ENCODE measurements at places on chromosomes 1 and 21.
A peak's percentile ranks its signal among the peaks of the same experiment; 100 is the strongest.

DNA sequence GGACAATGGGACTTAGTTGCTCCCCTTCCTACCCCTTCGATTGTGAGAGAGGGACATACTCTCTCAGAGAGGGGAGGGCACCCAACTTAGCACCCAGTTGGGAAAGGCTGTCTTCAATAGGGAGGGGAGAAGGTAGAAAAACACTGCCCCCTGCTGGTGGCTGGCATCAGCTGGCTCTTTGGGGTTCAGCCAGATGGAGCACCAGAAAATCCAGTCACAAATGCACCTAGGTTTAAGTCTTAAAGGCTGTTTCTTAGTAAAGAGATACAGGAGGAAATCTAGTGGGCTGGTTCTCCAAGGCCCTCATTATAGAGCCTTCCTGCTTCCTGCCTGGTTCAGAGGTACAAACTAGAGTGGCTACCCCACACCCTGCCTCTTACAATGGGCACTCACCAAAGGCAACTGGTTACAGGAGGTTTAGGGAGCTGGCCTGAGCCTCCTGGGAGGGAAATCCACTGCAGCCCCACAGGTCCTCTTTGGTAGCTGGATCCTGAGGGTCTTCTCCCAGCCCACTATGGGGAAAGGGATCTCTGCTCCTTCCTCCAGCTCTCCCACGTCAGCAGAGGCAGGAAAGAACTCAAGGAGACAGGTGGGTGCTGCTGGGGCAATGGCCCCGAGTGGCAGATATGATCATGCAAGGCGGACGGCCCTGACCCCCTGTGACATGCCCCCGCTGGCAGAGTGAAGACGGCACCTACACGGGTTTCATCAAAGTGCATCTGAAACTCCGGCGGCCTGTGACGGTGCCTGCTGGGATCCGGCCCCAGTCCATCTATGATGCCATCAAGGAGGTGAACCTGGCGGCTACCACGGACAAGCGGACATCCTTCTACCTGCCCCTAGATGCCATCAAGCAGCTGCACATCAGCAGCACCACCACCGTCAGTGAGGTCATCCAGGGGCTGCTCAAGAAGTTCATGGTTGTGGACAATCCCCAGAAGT, 28.3 kb downstream of the EIF2D start:
- peak; percentile 79 for DNase-seq

GRCh38 chr1:48916130-48917069, 139.7 kb upstream of the BEND5 start:
- DNase-seq, result no peak

- no peak for DNase-seq
Measured at GRCh38 chr1:244062156-244062725, 11.2 kb downstream of the ZBTB18 start.

GRCh38 chr1:200243042-200243437, 166.8 kb downstream of the ZNF281 start:
- DNase-seq, result no peak

GRCh38 chr1:163085904-163086268, 16.7 kb downstream of the RGS4 start:
- no peak for DNase-seq

DNA sequence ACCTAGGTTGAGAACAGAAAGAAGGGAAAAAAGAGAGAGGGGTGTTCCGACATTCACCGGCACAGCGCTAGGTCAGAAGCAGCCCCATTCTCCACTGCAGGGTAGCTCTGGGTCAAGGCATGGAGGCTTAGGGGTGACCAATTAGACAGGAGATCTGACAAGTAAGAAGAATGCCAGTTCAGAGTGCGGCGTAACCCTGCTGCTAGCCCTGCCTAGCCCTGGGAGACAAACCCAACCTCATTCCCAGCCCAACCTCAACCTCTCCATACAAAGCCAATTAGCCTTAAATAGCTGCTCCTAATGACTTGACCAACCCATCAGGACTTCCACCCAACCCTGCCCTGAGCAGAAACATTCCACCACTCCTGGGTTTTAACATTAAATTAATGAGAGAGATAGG, 3.4 kb downstream of the PRELP start:
- DNase-seq, result no peak

- DNase-seq, result no peak
Measured at GRCh38 chr1:53288790-53289429, 39.0 kb downstream of the LRP8 start.

GRCh38 chr1:52225174-52225573, 83.3 kb downstream of the ZFYVE9 start:
- DNase-seq, result no peak

DNA sequence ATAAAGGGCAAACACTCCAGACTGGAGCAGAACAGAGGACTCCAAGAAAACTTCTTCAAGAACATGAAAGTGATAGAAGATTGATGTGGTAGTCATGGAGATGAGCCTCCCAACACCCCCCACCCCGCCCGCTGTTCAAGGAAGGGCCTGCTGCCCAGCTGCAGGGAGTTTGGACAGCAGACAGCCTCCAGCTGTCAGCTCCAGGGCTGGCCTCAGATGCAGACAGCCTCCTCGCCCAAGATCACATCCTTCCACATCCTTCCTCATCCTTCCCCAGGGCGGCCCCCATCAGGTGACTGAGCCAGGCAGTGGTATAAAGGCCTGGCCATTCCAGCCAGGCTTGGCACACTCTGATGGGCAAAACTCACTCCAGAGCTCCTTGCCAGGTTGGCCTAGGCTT, 24.6 kb downstream of the HMGN2 start:
- no peak for DNase-seq

DNA sequence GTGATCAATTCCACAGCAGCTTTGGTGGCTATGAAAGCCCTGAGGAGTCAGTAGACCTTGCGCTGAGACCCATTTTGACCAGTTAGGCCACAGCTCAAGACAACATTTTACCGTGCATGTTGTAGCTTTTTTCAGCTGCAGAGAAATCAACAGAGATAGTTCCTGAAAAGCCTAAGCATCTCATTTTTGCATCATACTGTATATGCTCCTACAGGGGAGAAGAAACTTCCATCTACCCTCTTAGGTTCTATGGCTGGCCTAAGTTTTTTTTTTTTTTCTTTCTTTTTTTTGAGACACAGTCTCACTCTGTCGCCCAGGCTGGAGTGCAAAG, 24.8 kb upstream of the EYA3 start:
- no peak for DNase-seq

GRCh38 chr1:40361637-40362036, 11.9 kb upstream of the SMAP2 start:
- DNase-seq, result no peak

- no peak for DNase-seq
Measured at GRCh38 chr1:159207080-159207479, 2.4 kb downstream of the ACKR1 start.

GRCh38 chr1:154306151-154306550, 14.7 kb upstream of the AQP10 start:
- DNase-seq, result no peak

DNA sequence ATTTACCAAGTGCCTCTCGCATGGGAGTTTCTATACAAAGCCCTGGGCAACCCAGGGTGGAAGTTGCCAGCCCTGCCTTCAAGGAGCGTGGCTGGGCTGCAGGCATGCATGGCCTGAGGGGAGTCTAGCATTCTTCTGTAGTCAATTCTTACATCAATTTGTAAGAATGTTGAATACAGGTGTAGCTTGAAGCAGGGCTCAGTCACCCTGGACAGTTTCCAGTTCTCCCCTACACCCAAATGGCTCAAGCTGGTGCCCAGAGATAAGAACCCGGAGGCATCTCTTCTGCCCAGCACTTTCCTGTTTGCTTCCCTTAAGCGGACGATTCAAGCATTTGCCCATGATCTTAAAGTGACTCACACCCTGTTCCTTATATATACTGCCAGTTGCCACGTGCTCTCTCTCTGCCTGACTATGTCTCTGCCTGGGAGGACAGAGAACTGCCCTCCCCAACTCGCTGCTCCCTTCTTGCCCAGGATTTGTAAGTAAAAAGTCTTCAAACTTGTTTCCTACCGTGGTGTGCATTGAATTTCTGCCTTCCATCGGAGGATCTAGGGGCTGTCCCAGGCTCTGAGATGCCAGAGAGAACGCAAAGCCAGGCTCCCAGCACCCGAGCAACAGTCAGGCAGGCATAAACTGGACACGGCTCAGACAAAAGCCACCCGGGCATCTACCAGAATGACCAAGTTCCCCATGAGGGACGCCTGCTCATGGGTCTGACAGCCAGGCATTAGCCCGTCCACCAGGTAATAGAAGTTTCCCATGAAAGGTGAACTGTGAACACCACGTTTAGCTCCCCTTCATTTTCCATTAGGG, 50.9 kb upstream of the AJAP1 start:
- DNase-seq, result no peak

GRCh38 chr1:55580845-55581332, 365.7 kb upstream of the USP24 start:
- no peak for DNase-seq

- DNase-seq, result no peak
Measured at GRCh38 chr1:12148958-12149790, 17.6 kb upstream of the TNFRSF1B start.

- no peak for DNase-seq
Measured at GRCh38 chr1:9058465-9058864, 11.0 kb downstream of the SLC2A5 start.

GRCh38 chr1:230441183-230442029, 15.3 kb upstream of the PGBD5 start:
- DNase-seq, result no peak

DNA sequence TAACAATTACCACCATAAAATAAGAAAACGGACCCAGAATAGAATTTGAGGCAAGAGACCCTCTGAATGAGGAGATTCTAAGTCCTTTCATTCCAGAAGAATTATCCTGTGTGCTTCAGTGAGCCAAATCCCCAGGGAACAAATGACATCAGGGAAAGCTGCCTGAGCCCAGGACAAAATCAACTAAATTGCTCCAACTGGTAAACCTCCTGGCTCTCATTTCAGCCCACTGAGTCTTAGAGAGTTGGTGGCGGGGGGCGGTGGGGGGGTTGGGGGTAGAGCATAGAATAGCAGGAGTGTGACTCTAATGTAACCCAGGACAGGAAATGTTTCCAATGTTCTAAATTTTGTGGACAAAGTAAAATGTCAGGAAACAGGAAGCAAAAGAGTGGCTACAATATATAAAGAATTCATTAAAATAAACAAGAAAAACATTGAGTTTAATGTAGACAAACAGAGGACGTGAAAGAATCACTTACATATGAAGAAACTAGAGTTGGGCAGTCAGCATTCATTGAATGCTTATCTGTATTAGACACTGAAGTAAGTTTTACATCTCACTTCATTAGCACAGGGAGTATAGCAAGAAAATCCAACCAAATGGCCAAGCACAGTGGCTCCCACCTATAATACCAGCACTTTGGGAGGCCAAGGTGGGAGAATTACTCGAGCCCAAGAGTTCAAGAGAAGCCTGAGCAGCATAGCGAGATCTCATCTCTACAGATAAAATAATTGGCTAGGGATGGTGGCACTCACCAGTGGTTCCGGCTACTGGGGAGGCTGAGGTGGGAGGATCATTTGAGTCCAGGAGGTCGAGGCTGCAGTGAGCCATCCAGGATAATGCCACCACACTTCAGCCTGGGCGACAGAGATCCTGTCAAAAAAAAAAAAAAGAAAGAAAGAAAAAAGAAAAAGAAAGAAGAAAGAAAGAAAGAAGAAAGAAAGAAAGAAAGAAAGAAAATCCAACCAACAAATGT, 75.1 kb downstream of the DHRS3 start:
- DNase-seq, result no peak

DNA sequence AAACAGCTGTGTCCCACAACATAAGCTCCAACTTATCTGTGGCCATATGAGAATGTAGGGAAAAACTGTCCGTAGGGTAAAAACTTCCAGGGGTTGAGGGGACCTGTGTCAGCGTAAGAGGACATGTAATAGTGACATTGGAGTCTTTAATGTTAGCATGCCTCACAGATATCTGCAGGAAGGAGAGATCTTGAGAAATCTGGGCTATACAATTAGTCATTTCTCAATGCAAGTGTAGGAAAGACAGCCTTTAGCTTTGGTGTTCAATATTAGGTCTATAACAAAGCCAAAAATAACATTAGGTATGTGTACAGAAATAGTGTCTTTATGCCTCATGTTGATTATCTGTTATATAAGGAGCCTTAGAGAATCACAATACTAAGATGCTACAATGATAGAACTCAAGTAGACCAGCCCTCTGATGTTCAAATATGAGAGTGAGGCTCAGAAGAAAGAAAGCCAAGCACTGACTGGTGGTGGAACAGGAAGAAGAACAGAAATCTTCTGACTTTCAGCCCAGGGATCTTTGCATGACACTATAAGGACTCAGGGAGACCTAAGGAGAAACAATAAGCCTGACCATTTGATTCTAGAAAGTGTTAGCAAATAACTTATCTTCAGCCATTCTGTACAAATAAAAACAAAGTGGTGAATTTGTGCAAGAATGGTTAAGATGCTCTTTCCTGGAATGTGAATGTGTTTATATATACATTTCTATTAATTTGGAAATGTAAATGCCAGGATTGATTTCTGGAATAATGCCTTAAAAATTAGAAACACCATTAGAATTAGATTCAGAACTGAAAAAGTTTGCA, 152.6 kb downstream of the ZC3H11B start:
- no peak for DNase-seq

DNA sequence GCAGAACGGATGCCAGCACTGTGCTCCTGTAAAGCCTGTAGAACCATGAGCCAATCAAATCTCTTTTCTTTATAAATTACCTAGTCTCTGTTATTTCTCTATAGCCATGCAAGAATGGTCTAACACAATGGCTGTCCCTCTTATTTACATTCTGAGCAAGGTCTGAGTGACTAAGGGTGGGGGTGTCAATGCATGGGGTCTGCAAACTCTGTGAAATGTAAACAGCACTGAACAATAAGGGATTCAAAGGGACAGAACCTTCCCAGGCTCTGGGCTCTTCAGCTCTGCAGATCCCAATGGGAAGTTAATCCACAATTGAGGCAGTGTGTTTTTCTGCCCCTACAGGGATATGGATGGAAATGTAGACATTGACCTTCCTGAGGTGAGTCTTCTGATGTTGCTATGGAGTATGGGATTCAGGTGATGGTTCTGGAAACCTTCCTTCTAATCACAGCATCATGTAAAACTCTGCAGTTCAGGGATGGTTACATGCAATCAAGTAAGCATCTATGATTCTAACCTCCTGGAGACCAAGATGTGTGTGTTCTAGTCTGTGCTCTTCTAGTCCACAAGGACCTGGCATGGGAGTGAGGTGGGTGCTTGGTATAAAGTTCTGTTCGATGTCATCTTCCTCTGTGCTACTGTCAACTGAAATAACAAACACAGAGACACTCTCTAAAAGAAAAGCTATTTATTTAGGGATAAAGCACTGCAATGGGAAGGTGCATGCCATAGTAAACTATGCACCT, 38.6 kb downstream of the CAPN9 start:
- DNase-seq, result no peak

Data from CD4-positive, alpha-beta T cell treated with Interferon gamma for 1 hour (primary cell).